Activated CD4-positive, alpha-beta T cell treated with anti-CD3 and anti-CD28 coated beads for 4 hours (primary cell): ENCODE measurements at places on chromosomes 7 and 10.

- DNase-seq: peak; percentile 57
Measured at GRCh38 chr7:105003275-105003674, 10.7 kb upstream of the KMT2E start.

GRCh38 chr10:13847201-13847631 lies 260.5 kb downstream of the PRPF18 start:
- no peak for DNase-seq

DNA sequence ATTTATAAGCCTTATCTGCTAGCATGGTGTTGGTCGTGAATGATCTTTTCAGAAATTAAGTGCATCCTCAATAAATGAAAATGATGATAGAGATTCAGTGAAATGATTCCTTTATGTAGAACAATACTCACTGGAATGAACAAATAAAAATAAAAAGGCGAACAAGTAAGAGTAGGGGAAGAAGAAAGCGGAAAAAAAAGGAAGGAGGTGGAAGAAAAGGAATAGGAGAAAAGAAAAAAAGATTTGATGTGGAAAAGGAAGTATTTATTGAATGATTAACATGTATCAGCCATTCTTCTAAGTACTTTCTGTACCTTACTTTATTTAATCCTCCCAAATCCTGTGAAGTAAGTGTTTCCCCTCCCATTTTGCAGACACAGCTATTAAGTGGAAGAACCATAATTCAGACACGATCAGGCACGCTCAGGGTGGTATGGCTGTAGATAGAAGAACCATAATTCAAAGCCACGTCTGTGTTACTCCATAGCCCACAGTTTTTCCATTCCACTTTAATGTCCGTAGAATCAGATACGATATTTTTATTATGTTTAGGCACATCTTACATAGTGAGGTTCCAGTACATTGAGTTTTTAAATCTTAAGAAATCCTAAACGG lies 156.2 kb upstream of the LAMB4 start:
- DNase-seq: no peak

DNA sequence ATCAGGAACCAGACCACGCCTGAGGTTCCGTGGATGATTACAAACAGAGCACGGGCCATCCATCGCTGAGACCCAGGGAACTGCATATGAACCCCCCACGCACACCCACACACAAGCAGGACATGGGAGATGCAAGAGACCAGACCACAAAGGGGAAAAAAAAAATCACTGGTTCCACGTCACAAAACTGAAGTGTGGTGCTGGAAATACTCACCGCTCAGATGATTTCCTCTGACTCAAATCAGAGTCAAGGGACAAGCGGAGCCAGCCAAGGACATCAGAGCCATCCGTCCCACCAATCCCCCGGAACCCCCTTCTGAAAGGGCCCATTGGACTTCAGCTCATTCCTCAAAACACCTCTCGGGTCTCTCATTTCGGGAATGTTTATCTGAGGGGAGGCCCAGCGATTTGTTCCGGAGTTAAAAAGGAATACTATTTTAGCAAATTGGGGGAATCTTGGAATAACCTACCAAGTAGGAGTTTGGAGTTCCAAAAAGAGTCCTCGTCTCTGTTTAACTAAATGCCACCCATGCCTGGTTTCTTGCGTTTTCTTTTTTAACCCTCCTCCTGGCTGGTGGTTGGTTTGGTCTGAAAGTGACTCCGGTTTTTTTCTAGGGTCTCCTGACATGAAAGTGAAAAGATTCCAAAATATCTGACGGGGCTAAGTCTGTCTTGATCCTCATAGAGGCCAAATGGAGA lies 15.0 kb downstream of the SNX8 start:
- DNase-seq: peak; percentile 36

DNA sequence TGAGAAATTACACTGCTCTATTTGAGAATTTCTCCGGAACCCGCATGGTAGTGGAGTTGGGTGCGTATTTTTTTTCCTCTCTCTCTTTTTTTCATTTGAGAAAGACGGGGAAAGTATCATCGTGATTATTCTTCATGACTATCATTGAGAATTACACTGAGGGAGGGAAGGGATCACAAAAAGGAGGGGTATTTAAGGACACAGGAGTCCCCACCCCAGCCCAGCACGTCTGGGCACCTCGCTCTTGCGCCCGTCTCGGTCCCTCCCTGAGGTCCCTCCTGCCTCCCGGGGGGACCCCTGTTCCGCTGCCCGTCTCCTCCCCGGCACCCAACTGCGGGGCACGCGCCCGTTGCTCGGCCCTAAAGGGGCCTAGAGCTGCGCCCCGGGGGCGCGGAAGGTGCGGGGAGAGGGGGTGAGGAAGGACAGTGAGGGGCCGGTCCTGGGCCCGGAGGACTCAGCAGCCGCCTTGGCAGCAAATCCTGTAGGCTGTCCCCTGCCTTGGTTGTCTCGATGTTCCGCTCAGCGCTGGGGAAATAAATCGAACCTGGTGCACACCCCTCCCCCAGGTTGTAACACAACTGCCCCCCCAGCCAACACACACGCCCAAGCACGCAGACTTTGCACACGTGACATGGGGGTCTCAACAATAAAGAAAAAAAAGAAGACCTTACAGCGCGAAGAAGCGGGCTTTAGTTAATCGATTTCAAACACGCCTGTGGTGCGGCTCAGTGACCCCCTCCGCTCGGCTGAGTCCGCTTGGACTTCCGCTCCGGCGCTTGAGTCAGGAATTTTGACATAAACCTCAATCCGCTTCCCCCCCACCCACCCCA lies 18.6 kb upstream of the GATA3 start:
- no peak for DNase-seq

DNA sequence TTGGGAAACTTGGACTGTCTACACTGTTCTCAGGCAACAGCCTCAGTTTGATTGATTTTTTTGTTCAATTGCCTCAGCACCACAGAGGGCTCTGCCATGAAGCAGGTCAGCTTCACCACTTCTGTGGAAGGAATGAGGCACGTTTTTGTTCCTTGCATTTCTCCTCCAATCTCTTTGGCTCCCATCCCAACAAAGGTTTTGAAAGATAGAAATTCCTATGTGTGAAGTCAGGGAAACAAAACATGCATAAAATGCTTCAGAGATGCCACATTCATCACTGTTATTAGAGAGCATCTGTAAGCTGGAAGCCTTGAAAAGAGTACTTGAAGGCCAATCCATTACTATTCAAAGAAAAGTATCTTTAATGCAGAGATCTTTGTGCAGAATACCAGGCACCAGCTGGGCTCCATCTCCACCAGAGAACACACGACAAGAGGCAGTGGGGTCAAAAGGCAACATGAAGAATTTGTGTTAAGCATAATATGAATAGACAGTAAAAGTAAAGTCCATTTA lies 249.1 kb upstream of the LYZL1 start:
- DNase-seq: no peak

- no peak for DNase-seq
Measured at GRCh38 chr10:3081383-3081981, 14.1 kb downstream of the PFKP start.

GRCh38 chr10:132607961-132608495 lies 70.4 kb downstream of the INPP5A start:
- DNase-seq: no peak

- DNase-seq: no peak
Measured at GRCh38 chr10:35268323-35268722, 68.0 kb upstream of the CCNY start.

DNA sequence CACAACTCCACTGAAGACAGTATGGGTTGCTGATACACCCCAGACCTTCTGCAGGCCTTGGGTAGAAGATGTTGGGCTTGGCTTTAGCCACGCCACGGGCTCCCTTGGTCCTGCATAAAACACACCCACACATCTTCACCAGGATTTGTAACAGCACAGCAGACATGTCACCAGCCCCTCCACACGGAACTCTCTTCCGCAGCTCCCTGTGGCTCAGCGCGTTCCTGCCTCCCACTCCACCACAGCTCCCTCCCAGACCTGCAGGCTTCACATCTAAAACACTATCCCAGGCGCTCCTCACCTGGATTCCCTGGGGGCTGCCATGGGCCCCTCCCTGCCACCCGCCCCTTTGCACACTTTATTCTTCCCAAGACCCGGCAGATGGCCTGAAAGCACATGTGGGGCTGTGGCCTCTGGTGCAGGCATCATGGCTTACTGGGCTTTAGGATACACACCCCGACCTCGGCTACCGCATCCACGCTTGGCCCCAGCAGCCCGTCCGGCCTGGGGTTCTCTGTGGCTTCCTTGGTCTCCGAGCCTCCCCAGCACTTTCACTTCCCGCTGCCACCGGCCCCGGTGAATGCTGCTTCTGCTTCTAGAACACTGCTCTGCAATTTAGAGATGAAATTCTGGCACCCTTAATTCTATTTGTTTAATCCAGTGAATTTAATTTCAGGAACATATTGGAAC lies 432.9 kb downstream of the DNAJB6 start:
- no peak for DNase-seq

GRCh38 chr7:102890292-102890970 lies 22.4 kb upstream of the LRRC17 start:
- no peak for DNase-seq

DNA sequence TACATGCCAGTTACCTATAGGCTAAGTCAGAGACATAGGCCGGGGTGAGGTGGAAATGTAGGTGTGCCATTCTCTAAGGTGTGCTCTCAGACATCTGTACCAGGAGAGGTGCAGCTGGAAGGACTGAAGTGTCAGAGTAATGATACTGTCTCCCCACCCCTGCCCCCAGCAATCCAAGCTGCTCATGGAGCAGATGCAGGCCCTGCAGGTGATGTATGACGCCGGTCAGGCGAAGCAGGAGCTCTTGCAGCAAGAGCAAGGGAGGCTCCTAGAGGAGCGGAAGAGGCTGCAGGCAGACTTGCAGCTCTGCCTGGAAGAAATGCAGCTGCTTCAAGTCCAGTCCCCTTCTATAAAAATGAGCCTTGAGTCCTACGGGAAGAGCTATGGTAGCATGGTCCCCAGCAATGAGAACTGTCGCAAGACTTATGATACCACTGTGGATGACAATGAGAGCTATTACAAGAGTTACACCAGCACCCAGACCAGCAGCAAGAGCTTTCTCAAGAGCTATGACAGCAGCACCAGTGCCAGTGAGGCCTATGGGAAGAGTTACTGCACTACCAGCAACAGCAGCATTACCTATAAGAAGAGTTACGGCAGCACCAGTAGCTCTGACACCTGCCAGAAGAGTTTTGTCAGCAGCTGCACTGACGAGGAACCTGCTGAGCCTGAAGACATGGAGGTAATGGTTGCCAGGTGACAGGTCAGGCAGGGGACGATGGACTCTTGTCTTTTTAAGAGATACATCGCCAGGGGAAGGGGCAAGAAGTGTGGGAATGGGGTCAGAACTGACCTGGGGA lies 18.4 kb upstream of the FLNC start:
- DNase-seq: no peak

GRCh38 chr10:46559231-46559671 lies 2.8 kb upstream of the GPRIN2 start:
- peak; percentile 1 for DNase-seq

GRCh38 chr7:95324431-95324830 lies at the start of gene PON1:
TSS of gene PON1 (minus strand) at chr7:95324532. CDS start at chr7:95324475, 57 bp downstream.
- no peak for DNase-seq

GRCh38 chr7:102304668-102305067 lies 18.0 kb downstream of the SH2B2 start:
- no peak for DNase-seq

- DNase-seq: no peak
Measured at GRCh38 chr10:26474026-26474425, 35.9 kb downstream of the APBB1IP start.

DNA sequence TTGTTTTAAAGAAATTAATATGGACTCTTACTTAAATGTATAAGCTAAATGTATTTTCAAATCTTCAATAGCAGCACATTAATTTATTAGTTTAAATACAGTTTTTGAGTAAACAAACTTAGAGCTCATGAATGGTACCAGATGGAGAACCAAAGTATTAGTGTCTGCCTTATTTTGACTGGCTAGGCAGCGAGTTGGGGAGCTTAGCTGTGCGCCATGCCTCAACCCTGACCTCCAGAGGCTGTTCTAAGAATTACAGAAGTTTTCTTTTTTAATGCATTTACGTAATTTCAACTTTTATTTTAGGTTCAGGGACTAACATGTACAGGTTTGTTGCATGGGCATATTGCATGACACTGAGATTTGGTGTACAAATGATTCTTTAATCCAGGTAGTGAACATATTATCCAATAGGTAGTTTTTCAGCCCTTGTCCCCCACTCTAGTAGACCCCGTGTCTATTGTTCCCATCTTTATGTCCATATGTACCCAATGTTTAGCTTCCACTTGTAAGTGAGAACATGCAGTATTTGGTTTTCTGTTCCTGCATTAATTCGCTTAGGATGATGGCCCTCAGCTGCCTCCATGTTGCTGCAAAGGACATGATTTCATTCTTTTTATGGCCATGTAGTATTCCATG lies 166.8 kb downstream of the IQUB start:
- DNase-seq: no peak

DNA sequence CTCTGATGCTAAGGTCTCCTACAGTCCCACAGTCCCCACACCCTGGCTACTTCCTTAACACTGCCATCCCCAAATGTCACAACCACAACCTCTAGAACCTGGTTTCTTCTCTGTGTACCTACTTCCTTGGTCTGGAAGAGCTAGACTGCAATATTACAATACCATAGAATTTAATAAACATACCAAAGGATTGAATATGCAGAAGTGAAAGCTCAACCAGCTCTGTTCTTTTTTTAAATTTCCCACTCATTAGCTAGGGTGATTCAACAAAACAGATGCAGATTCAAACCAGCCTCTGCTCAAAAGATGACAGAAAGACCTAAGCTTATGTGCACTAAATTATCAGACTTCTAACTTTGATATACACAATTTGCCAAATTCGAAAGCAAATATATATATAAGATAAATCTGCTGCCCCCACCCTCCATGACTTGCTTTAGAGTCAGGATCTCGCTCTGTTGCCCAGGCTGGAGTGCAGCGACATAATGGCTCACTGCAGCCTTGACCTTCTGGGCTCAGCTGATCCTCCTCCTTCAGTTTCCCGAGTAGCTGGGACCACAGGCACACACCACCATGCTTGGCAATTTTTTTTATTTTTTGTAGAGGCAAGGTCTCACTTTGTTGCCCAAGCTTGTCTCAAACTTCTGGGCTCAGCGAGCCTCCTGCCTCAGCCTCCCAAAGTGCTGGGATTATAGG lies 212.6 kb downstream of the CHCHD3 start:
- DNase-seq: no peak

- DNase-seq: no peak
Measured at GRCh38 chr10:116866987-116867595, 17.8 kb downstream of the ENO4 start.

- DNase-seq: no peak
Measured at GRCh38 chr10:62582804-62583208, 208.6 kb downstream of the ZNF365 start.
